Effector memory CD8-positive, alpha-beta T cell (primary cell): ENCODE measurements at places on chromosomes 16 and 17.

GRCh38 chr17:7034955-7035590, 742 bp upstream of the SLC16A13 start:
- H3K27ac ChIP-seq, result peak overlapping the region; percentile 97
- peak overlapping the region; percentile 91 for H3K4me3 ChIP-seq
- no peak for DNase-seq
- peaks cover 55% of the 10 kb centered on the region for H3K4me1 ChIP-seq
- peaks cover 17% of the 10 kb centered on the region for H3K36me3 ChIP-seq

DNA sequence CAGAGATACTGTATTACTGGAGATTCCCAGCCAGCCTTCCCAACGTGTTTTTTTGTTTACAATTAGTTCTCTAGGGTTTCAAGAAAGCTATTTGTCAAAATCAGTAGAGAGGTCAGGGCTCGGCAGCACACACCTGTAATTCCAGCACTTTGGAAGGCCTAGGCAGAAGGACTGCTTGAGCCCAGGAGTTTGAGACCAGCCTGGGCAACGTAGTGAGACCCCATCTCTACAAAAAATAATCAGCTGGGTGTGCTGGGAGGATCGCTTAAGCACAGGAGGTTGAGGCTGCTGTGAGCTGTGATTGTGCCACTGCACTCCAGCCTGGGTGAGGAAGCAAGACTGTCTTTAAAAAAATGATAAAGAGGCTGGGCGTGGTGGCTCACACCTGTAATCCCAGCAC, 19.4 kb downstream of the CBX1 start:
- H3K27me3 ChIP-seq, result no peaks in the 10 kb centered on the region
- H3K27ac ChIP-seq, result no peak overlapping the region
- no peak for DNase-seq
- no peak overlapping the region for H3K4me3 ChIP-seq

DNA sequence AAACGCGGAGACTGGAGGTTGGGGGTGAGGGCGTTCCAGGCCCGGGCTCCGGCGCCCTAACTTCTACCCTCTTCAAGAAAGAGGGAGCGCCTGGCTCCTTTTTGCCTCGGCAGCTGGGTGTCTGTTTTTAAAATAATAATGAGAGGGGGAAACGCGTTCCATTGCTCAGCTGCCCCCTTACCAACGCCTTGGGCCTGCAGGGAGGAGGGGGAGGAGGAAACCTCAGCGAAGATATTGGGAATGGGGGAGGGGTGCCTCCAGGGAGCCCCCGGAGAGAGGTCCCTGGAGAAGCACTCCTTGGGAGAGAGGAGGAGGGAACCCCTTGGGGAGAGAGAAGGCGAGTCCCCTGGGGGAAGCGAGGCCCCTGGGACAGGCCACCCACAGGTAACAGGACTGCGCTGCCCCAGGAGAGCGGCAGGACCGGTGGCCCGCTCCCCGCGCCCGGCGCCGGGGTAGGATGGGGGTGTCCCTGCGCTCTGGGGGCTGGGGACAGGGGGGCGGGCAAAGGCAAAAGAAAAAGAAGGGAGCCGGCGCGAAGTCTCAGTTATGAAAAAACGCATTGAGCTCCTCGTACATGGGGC, 2.7 kb downstream of the NEUROD2 start:
- peaks cover 12% of the 10 kb centered on the region for H3K4me1 ChIP-seq
- peaks cover 70% of the 10 kb centered on the region for H3K27me3 ChIP-seq
- peak overlapping the region; percentile 31 for H3K4me3 ChIP-seq
- H3K27ac ChIP-seq, result no peak overlapping the region
- H3K36me3 ChIP-seq, result peaks cover 6% of the 10 kb centered on the region
- no peak for DNase-seq

- peaks cover 40% of the 10 kb centered on the region for H3K4me1 ChIP-seq
- peaks cover 80% of the 10 kb centered on the region for H3K36me3 ChIP-seq
- peak overlapping the region; percentile 28 for H3K4me3 ChIP-seq
- no peaks in the 10 kb centered on the region for H3K27me3 ChIP-seq
Observed at GRCh38 chr17:7577327-7578199, 1.9 kb upstream of the CD68 start.

DNA sequence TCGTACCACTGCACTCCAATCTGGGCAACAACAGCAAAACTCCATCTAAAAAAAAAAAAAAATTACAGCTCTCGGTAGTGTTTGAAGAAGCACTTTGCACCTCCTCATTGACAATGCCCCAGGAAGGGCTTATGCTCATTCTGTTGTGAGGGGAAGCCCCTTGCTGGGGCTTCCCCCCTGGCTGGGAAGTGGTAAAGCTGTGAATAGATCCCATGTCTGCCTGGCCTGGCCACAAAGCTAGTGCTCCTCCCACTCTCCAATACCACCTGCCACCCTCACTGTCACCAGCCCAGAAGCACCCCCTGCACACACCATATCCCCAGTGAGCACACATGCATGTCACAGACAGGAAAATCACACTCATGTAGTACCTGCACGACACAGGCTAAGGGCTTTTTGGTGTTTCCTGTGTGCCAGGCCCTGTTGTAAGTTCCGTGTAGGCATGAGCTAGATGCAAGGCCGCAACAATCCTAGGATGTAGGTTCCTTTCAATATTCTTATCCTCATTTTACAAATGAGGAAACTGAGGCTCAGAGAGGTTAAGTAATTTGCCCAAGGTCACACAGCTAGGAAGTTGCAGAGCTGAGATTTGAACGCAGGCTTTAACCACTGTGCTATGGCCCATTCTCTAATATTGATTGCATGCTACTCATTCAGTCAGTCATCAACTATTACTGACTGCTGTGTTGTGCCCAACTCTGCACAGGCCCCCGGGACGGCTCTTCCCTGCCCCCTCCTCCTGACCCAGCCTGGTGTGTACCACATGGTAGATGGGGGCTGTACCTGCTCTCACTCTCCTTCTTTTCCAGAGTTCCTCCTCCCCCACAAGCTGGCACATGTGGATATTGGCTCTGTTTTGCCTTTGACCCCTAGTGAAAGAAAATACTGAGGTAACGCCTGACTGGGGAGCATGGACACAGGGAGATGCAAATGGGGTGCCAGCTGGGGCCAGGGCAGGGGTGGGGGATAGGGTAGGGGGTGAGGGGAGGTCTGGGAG, 11.9 kb upstream of the COL1A1 start:
- H3K4me1 ChIP-seq, result peaks cover 12% of the 10 kb centered on the region
- no peak overlapping the region for H3K4me3 ChIP-seq
- H3K27me3 ChIP-seq, result peaks cover 42% of the 10 kb centered on the region
- DNase-seq, result peak; percentile 40

DNA sequence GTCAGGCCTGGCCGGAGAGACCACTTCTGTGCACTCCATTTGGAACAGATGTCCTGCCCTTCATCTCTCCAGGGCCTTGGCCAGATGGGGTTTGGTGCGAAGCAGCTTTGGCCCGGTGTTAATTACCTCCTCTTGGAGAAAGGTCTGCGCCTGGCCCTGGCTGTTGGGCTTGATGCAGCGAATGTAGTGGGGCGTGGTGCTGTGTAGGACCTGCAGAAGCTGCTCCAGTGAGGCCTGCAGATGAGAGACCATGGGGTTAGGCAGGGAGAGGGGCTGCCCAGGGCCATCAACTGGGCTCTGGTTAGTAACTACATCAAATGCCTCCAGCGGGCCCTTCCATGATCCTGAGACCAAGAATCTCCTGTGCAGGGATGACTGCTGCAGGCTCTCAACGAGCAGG, 18.7 kb downstream of the ZNHIT3 start:
- H3K4me3 ChIP-seq, result no peak overlapping the region
- H3K27ac ChIP-seq, result no peak overlapping the region
- H3K27me3 ChIP-seq, result no peaks in the 10 kb centered on the region
- H3K36me3 ChIP-seq, result peaks cover 14% of the 10 kb centered on the region
- no peak for DNase-seq

GRCh38 chr17:76561799-76562268, 22.0 kb downstream of the PRCD start:
- no peaks in the 10 kb centered on the region for H3K27me3 ChIP-seq
- DNase-seq, result no peak
- peak overlapping the region; percentile 96 for H3K4me3 ChIP-seq

DNA sequence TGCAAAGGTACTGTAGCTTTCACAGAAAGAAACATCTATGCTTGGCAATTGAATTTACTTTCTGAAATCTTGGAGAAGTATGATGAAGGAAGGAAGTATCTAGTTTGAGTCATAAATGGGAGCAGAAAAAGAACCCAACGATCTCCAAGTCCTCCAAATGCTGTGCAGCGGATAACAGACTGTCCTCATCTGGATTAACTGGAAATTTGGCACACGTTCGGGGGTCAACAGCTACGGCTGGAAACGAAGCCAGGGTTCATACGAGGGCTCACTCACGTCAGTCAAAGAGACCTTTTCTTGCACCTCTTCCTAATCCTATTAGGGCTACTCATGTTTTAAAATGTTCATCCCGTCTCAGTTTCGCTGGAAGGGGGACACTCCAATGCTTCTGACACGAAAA, 152.0 kb downstream of the ZFHX3 start:
- H3K4me1 ChIP-seq, result no peaks in the 10 kb centered on the region
- H3K27me3 ChIP-seq, result no peaks in the 10 kb centered on the region
- no peak overlapping the region for H3K27ac ChIP-seq
- no peak overlapping the region for H3K4me3 ChIP-seq
- H3K36me3 ChIP-seq, result peaks cover 3% of the 10 kb centered on the region

DNA sequence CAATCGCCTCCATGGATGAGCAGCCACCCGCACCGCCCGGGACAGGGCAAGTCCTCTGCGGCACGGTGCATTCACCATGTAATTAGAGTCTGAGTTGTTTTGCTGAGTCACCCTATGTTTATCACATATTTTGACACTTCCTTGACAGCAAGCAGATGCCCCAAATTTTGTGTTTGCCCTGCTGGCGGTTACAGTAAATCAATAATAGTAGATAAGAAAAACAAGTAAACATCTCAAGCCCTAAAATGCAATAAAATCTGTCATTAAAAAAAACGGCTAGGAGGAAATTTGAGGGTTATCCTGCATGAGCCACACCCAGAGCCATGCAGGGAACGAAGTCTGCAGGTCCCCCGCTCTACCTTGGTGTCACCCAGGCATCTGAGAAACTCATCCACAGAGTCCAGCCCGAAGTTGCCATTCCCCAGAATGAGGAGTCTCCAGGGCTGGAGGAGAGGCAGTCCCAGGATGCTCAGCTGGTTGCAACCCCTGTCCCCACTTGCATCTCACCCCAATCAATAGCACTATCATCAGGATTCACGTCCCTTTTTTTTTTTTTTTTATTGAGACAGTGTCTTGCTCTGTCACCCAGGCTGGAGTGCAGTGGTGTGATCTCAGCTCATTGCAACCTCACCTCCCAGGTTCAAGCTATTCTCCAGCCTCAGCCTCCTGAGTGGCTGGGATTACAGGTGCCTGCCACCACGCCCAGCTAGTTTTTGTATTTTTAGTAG, 16.5 kb upstream of the ST6GALNAC1 start:
- H3K36me3 ChIP-seq, result peaks cover 8% of the 10 kb centered on the region
- H3K27ac ChIP-seq, result peak overlapping the region; percentile 99
- H3K4me1 ChIP-seq, result peaks cover 31% of the 10 kb centered on the region
- peak overlapping the region; percentile 79 for H3K4me3 ChIP-seq
